NCI-H524 (cell line): ENCODE measurements at places on chromosomes 13 and 19.

DNA sequence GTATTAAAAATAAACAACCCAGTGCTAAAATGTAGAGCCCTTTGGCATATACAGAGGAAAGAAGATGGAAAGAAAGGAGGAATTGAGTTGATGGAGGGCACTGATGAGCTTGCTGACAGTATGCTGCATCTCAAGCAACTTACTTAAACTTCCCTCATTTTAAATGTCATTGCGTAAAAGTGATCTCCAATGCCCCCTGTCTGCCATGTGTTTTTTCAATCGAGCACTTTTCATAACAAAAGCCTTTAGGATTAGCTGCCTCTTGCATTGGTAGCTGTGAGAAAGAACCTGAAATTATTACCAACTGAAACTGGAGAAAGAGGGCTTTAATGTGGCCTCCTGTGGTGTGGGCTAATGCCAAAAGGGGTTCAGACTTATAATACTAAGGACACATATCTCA, 541.6 kb downstream of the SUCLA2 start:
- no peak for DNase-seq

GRCh38 chr13:110233181-110233950, 73.6 kb downstream of the COL4A1 start:
- no peak for DNase-seq

GRCh38 chr19:28291874-28292273, 921.1 kb downstream of the UQCRFS1 start:
- no peak for DNase-seq

DNA sequence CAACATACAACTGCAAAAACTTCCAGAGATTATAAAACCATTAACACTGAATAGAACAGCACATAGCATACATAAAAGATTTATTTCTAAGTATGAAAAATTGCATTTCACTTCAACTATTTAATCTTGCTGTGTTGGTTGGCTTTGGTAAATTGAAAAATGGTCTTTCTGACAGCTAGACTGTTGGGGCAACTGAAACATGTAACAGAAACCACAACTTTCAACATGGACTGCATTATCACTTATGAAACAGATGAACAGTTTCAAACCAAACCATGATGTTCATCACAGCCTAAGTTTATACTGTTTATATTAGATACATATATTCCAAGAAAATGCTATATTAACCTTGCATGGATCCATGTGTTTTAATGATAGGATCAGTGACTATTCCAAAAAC, 324.1 kb upstream of the PCDH9 start:
- DNase-seq: no peak

- no peak for DNase-seq
Measured at GRCh38 chr13:50474088-50474662, 369.3 kb downstream of the DLEU7 start.
